ENCODE measurements at places on chromosomes 12 and 14.

GRCh38 chr12:66984962-66985361 lies 284.2 kb upstream of the CAND1 start:
- no peak for DNase-seq

DNA sequence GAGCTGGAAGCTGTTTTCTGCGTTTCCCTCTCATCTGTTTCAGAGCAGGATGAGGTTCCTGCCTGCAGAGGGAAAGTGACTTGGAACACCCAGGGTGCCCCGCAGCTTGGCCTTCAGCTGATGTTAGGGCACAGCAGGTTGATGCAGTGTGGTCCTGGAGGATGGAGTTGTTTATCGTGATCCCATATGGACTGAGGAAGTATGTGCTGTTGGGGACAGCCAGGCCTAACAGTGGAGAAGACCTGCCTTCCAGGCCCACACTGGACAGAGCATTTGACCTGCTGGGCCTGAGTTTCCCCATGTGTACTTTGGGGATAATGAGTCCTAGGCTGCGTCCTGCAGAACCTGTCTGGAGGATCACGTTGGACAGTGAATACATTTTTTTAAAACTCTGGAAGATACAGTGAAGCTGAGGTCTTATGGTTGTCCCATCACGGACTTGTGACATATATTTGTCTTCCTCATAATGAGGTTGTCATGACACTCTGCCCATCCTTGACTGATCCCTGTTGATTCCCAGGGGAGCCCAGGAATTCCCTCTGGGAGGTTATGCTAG lies 12.8 kb downstream of the SERPINA1 start:
- DNase-seq: no peak

DNA sequence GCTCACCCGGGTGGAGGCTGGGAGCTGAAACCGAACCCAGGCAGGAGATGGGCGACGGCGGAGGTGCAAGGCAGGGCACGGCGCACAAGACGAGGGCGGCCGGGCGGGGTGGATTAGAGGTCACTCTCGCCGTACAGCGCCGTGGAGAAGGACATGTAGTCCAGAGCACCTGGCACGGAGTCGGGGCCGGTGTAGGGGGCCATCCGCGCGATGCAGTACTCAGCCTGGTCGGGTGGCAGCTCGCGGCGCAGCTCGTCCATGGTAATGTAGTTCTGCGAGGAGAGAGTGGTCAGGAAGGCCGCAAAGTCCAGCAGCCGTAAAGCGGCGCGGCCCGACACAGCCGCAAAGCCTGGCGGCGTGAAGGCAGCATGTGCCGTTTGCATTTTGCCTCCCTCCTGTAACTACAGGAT lies 81.9 kb upstream of the ZFP36L1 start:
- DNase-seq: no peak

DNA sequence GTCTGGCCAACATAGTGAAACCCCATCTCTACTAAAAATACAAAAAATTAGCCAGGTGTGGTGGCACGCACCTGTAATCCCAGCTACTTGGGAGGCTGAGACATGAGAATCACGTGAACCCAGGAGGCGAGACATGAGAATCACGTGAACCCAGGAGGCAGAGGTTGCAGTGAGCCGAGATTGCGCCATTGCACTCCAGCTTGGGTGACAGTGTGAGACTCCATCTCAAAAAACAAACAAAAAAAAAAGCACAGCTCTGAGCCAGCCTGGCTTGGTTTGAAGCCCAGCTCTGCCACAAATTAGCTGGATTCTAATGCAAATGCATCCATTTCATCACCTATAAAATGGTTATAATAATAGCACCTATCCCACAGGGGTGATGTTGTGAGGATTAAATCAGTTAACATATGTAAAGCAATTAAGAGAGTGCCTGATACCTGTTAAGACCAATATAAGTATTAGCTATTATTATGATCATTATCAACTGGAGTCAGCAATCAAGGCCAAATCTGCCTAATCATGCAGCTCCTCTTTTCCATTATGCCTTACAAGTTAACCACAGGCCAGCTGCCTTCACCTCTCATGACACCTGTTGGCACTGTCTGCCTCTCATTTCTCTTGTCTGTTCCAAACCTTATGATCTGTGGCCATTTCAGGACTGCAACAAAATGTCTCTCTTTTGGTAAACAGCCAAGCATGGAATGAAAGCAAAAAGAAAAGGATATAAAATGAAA lies 2.1 kb downstream of the GNPTAB start:
- no peak for DNase-seq

DNA sequence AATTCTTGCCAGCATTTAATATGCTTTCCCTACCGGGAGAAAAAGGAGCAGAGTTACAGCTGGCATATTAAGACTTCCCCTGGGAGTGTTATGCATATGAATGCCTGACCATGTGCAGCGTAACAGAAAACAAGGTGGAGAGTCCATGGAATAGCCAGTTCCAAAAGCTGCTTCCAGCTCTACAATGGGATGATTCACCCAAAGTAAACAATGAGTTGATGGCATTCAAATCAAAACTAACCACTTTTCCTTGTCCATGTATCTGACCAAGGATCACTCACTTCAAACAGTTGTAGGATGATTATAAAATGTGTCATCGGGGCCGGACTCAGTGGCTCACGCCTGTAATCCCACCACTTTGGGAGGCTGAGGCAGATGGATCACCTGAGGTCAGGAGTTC lies 48.1 kb upstream of the BICDL1 start:
- DNase-seq: no peak

DNA sequence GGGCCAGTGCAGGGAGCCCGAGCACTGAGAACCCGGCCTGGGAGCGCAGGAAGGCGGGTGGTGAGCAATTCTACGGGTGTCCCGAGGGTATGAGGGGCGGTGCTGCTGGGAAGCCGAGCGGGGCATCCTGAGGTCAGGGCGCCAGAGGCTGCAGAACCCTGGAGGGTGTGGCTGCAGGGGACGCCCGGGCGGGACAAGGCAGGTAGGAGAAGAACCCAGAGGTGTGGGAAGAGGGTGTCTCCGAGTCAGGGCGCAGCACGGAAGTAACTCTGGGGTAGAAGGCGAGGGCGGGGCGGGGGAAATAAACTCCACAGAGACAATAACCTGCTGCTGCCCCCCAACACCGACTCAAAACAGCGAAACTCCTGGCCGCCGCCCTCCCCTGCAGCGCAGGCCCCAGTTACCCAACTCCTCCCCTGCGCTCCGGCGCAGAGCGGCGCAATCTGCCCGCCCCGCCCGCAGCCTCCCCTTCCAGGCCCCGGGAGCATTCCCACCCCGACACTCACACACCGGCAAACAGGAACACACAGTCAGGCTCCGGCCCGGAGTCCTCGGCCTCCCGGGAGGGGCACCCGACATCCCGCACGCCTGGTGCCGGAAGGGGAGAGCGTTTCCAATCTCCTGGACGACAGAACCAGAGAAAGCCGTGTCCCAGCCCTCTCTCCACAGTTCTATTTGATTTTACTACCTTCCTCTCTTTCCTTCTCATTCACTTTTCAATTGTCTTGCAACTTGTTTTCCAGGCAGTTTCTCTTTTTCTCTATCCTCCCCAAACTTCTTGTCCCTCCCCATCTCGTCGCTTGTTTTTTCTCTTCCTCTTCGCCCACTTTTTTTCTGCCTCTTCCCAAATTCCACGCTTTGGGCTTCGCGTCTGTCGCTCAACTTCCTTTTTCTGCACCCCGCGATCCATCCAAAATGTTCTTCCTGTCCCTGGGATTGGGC lies 2.4 kb downstream of the HRK start:
- peak; percentile 25 for DNase-seq

- DNase-seq: peak; percentile 88
These were observed 1346.4 kb downstream of the TMEM121 start for GRCh38 chr14:106872611-106873446.

DNA sequence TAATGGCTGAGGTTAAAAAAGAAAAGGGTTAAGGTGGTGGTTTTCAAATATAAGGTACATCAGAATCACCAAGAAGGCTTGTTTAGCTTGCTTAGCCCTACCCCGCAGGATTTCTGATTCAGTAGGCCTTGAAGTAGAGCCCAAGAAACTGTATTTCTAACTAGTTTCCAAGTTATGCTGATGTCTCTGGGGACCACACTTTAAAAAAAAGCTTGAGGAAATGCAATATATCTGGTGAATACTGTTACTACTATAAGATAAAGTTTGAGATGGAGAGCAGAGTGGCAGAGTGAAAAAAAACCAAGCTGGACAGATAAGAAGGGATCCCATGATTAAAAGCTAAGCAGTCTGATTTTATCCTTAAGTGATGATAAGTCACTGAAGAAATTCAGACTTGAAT lies 18.3 kb upstream of the GXYLT1 start:
- DNase-seq: no peak

DNA sequence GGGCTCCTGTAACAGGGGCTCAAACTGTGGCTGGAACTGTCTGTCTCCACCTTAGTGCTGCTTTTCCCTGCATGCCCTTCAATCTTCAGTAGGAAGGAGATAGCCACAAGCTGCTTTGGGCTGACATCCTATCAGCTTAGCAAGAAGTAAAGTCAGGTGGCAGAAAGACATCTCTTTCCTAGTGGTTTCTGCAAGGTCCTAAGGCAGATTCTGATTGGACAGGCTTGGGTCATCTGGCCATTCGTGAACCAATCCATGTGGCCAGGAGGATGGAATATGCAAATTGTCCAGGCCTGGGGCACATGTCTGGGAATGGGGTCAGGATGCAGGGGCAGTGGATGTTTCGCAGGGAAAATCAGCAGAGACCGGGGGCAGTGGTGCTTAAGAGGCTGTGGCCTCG lies 5.2 kb downstream of the RITA1 start:
- no peak for DNase-seq

DNA sequence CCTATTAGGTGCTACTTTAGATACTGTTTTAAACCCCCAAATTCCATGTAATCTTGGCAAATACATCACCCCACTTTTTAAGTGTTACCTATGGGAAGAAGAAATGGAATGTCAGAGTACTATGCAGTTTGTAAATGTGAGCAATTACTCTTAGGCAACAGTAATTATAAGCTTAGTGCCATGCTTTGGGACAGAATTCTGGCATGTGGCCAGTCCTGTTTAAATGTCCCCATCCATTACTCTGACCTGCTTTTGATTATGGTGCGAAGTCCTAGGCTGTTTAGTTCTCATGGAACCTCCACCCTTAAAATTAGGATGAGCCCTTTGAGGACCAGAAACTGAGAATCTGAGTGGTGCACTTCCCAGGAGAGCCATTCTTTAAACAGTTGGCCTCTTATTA lies 321.4 kb upstream of the RGS6 start:
- no peak for DNase-seq

DNA sequence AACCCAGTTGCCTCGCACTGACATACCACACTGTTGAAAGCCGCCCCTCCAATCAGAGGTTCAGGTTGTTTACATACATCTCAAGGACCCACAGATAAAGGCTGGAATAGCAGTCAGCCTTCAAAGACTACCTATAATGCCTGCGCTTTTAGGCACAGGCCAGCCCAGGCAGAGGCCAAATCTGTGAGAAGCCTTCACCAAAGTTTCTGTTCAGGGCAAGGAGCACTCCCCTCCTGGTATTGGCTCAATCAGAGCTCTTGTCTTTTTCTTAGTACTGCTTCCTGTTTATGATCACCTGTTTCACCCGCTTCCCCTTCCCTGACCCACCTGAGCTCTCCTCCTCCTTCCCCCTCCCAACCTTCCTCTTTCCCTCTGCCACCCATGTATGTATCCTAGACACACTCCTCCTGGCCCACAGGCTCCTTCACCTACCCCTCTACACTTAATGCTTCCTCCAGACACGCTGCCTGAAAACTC lies 34.8 kb downstream of the DUSP16 start:
- peak; percentile 23 for DNase-seq

GRCh38 chr14:89621791-89622638 lies 205.0 kb upstream of the FOXN3 start:
- no peak for DNase-seq

- peak; percentile 8 for DNase-seq
These were observed 278.9 kb downstream of the DPF3 start for GRCh38 chr14:72614891-72615415.

GRCh38 chr14:102645746-102646440 lies 53.4 kb downstream of the RCOR1 start:
- no peak for DNase-seq

- peak; percentile 20 for DNase-seq
These were observed 333.9 kb upstream of the LMO3 start for GRCh38 chr12:16939871-16940306.

DNA sequence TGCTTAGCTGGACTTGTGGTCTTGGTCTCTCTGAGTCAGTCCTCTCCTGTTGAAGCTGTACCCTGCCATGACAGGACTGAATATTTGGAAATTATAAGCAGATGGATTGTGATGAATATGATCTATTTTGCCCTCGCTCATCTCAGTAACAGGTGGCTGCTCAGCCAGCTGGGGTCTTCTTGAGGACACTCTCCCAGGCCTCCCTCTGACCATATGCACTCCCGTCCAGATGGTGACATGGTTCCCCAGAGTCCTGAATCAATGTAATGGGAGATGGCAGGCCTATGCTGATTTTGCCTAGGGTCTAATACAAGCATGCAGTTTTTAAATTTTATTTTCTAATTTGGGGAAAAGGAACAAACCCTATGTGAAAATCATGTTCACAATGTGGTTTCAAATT lies 63.1 kb upstream of the TRHDE start:
- DNase-seq: no peak

GRCh38 chr14:44404599-44404998 lies 102.5 kb downstream of the FSCB start:
- DNase-seq: no peak

DNA sequence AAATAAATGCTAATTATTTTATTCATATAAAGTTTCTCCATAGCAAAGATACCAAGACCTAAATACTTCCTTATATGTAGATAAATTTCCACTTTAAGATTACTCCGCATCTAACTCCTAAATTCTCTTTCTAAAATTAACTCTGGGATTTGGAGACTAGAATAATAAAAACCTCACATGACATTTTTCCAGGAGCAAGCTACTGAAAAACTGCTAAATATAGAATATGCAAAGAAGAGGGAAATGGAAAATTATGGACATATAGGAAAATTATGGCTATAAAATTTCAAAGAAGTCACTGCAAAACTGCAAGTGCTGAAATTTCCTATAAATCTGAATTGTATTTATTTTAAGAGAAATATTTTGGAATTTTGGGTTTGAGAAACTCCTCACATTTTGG lies 186.2 kb downstream of the DUSP6 start:
- no peak for DNase-seq

DNA sequence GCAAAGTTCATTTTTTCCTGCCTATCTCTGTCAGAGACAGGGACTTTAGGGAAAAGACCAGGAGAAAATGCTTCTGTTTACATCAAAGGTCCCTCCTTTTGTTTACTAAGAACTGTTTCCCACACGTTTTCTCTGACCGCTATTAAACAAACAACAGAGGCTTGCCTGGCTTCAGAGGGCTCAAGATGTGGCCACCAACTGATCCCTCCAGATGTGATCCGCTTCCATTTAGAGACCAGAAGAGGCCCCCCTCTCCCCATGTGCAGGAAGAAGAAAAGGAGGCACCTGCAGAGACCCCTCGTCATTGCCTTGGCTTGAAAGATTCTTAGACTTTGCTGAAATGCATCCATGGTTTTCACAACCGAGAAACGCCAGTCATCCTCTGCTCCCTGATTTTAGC lies 217.9 kb upstream of the PWP1 start:
- DNase-seq: no peak
